ENCODE measurements at places on chromosomes 12 and 14. TPM values are rescaled to one million over a fixed set of nuclear protein-coding genes. Genes with fewer than 3 reads are reported as not detected.

The EIF2S3B gene
- polyA plus RNA-seq, result 0.32 TPM

The SLC17A8 gene
- not detected for polyA plus RNA-seq

The CLBA1 gene
- polyA plus RNA-seq, result 6.5 TPM

The MYL6B gene
- polyA plus RNA-seq, result 57.3 TPM

The SERPINA5 gene
- polyA plus RNA-seq, result 0.16 TPM

The TAS2R19 gene
- polyA plus RNA-seq, result not detected

The LRP10 gene
- polyA plus RNA-seq, result 129 TPM
